ENCODE measurements at places on chromosomes 4 and X.
A peak's percentile ranks its signal among the peaks of the same experiment; 100 is the strongest.

DNA sequence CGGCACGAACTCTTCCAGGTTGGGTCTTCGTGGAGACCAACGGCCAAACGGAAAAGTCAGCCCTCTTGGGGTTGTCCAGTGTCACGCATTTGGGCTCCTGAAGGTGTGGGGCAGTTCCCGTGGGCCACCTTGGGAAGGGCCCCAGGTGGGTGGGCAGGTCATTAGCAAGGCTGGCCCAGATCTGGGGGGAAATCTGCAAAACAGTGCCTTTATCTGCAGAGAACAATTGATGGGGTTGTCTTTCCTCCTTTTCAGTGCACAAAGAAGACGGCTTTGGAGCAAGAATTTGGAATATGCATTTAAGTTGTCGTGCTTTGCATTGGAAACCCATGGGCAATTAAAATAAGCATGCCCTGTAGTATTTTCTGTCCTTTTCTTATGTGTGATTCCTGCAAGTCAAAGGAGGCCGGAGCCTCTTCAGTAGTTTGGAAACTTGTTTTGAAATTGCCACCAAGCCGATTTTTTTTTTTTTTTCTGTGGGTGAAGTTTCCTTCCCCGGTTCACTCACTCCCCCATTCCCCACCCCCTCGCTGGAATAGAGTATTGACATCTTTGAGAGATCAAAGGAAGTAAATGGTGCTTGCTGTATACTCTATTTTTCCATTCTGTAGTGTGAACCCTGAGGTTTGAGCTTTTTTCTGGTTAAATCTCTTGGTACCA lies 9.8 kb downstream of the ZIC3 start:
- no peak for DNase-seq

DNA sequence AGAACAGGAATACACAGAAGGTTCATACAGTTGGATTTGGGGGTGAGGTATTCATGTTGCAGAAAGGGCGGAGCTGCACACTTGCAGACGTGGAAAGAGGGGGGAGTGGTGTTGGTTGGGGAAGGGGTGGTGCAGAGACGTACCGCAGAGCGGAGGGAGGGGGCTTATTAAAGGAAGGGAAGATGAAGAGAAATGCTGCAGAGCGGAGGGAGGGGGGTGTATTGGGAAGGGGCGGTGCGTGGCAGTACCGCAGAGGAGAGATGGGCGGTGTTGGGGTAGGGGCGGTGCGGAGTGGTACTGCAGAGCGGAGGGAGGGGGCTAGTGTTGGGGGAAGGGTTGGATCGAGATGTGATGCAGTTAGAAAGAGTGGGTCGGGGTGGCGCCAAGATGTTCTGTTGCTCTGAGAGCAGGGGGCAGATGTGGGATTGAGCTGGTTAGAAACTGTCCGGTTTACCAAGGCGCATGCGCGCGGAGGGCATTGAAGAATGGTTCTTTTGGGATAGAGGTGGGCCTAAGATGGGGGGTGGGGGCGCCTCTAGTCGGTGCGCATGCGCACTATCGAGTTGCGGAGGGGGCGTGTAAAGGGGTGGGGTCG lies 900 bp downstream of the TRO start:
- DNase-seq = peak; percentile 16

- no peak for DNase-seq
These were observed 12.3 kb downstream of the CLDN2 start for GRCh38 chrX:106932492-106932923.

DNA sequence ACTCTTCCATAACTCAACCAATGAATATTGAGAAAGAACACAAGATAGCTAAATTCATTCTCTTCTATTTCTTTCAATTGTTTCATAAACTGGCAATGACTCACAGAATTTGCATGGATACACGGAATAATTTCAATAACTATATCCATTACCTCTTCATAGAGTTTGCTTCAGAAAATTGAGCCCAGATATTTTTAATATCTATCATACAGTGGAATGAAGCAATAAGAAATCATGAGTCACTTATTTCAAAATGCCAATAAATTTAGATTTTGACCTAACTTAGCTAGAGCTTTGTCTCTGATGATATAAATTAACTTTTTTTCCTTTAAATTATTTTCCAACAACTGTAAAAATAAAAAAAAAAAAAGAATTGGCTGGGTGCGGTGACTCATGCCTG lies 22.2 kb upstream of the MANBA start:
- DNase-seq = no peak

DNA sequence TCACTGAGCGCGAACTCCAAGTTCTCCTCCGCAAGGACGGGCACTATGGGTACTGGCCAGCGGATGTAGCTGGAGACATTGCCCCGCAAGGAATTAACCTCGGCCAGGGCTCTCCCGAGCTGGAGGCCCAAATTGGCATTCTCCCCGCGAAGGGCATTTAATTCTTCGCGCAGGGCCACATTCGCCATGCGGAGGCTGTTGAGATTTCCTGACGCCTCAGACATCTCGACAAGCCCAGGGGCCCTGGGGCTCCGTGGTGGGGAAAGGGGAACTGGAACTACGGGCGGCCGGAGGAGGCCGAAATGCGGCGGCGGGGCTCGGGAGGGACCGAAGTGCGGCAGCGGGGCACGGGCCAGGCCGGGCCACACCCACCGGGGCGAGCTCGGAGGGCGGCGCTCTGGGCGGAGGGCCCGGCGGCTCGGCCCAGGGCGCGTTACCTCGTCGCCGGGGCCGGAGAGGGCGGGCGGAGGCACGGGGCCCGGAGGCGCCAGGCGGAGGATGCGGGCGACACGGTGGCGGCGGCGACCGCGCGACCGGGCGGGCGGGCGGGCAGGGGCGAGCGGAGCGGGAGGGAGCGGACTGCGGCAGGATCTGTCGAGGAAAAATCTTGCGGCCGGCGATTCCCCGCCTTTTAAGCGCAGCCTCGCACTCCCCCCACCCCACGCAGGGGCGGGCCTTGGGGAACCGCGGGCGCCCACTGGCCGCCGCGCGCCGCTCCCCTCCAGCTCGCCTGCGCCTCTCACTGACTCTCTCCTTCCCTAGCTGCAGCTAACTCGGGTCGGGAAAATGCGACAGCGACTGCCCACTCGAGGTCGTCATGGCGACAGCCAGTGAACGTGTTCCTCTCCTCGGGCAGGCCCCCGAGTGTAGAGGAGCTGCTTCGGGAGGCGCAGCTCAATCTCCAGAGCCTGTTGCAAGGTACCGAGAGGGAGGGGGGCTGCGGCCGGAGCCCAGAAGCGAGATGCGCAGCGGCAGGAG lies at the start of gene RTL5:
TSS of gene RTL5 (minus strand) at position 599 of the 978 bp plus-strand sequence.
- DNase-seq = peak; percentile 75

- DNase-seq = no peak
These were observed 129.6 kb downstream of the LUZP4 start for GRCh38 chrX:115419069-115419468.

DNA sequence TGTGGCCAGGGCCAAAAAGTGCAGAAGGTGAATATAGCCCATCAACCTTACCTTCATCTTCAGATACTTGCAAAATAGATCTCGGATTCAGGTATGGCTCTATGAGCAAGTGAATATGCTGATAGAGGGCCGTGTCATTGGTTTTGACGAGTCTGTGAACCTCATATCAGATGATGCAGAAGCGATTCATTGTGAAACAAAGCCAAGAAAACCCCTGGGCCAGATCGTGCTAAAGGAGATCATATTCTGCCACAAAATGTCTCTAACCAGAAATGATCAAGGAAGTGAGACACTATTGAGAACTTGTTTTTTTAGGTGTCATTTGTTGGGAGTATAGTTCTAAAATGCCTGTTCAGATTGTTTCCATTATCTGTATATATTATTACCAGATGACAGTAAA lies 48.3 kb downstream of the PDK3 start:
- no peak for DNase-seq
